ENCODE measurements at places on chromosomes 5 and 9. TPM values are rescaled to one million over a fixed set of nuclear protein-coding genes. Genes with fewer than 3 reads are reported as not detected.

Gene CTXN3
- not detected for total RNA-seq

Gene FPGS
- 150 TPM for total RNA-seq

Gene ATP6V0E1
- 214 TPM for total RNA-seq

Gene SEMA5A
- total RNA-seq: not detected

Gene ZNF883
- total RNA-seq: 0.22 TPM

Gene TMC1
- total RNA-seq: not detected

Gene SPAAR
- not detected for total RNA-seq

Gene RLN1
- not detected for total RNA-seq

Gene LCN9
- not detected for total RNA-seq

Gene PTGER4
- 144 TPM for total RNA-seq

Gene PGM5
- not detected for total RNA-seq

Gene MUSK
- not detected for total RNA-seq

Gene PCDHGA5
- 0.36 TPM for total RNA-seq

Gene MEIKIN
- not detected for total RNA-seq
